ENCODE measurements at places on chromosomes 4 and X.

DNA sequence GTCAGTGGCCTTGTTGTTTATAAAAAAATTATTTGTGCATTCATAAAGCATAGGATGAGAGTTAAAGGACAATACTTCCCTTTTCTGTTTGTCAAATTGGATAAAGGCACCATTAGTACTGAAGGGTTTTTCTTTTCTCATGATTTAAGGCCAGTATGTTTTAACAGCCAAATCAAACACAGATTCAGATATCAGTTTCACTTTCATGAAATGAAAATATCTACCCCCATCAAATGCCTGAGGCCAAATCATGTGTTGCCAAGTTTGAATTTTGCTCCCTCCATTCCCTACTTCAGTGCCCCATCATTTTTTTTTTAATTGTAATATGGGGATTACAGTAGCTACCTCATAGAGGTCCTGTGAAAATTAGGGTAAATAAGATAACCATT is 745.9 kb downstream of the RPA4 start:
- no peak for DNase-seq

GRCh38 chr4:76729460-76729859 is 168.5 kb downstream of the SOWAHB start:
- DNase-seq, result no peak

- DNase-seq, result no peak
Observed at GRCh38 chr4:42724451-42724850, 67.5 kb upstream of the ATP8A1 start.

DNA sequence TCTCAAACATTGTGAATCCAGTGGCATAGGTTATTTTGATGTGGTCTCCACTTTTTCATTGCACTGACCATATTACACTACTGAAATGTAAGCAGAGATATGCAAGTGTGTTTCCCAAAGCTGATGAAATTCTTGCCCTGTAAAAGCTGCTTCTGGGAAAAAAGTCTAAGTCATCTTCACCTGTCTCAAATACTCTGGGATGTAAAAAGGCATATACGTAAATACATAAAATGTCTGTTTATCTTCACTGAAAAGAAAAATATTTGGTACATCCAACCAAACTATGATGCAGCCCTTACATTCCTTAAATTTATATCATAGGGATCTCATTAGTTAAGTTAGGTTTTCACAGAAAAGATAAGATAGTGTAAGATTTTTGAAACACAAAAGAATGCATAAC is 7.9 kb downstream of the KDR start:
- no peak for DNase-seq

DNA sequence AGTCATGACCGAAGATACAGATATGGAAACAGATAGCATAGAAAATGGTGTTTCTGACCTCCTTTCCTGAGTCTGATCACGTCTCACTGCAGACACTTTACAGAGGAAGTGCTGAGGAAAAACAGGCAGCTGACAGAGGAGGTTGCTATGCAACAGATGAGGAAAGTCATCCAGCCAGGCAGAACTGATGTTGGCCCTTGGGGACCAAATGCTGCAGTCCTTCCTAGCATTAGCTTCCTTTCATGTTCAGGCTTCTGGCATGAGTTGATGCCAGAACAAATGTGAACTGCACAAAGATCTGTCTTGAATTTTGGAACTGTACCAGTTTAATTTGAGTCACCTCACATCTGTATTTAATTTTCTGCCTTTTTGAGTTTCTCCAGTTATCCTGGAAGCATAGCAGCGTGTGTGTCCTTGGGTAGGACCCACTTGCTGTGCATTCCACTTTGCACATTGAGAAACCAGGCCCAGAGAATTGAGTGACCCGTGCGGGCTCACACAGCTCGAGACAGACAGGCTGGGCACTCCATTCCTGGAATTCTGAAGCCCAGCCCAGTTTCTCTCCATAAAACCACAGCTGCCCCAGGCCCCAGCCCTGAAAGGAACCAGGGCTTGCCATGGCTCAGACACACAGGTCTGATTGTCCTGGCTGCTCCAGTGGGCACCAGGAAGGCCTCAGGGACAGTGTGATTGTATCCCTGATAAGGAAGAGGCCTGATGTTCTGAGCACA is 1.4 kb upstream of the MAGED1 start:
- DNase-seq, result peak; percentile 51

GRCh38 chr4:140688711-140689598 is 67.2 kb downstream of the TBC1D9 start:
- no peak for DNase-seq

DNA sequence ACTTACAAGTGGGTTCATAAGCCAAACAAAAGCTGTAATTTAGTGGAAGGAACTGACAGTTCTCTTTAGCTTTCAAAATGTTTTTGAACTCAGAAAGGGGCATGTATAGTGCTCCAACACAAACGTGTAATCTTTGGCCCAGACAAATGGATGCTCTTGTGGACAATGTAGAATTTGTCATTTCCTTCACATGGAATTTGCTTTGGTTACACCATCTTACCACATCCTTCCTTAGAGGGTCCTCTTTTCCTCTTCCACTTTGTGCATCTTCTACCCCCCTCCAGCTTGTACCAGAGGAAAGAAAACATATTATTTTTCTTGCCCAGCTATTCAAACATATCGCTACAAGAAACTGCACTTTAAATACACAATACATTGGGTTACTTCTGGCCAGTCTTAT is 42.4 kb downstream of the MEPE start:
- DNase-seq, result no peak

DNA sequence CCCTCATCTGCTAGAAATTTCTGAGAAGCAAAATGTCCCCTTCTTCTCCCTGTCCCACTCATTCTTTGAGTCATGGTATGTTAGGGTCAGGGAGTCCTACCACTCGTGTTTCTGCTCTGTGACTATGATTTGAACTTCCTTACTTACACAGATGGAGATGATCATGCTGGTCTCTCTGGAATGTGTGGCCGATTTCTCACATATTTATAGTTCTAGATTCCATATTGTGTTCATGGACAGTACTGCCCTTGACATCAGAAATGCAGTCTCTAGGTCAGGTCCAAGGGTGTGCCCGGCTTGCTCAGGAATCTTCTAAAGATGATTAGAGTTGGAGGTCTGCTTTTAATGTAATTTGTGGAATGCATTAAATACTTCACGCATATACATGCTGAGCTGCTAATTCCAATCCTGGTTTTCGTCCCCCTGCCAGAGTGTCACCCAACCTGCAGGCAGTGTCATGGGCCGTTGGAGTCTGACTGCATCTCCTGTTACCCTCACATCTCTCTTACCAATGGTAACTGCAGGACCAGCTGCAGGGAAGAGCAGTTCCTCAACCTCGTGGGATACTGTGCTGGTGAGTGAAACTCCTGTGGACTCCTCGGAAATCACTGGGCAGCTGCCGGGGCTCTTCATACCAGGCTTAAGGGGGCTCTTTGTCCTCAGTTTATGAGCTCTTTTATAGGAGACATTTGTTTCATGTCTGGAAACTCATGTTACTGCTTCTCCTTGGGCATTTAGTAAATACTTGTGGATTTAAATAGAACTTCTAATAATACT is 214.1 kb upstream of the ANXA3 start:
- DNase-seq, result no peak

- DNase-seq, result no peak
Observed at GRCh38 chr4:52010986-52011385, 9.2 kb downstream of the LRRC66 start.

- no peak for DNase-seq
Observed at GRCh38 chr4:95093936-95094929, 336.5 kb downstream of the BMPR1B start.

GRCh38 chr4:159481936-159482335 is 379.1 kb downstream of the RAPGEF2 start:
- DNase-seq, result no peak

DNA sequence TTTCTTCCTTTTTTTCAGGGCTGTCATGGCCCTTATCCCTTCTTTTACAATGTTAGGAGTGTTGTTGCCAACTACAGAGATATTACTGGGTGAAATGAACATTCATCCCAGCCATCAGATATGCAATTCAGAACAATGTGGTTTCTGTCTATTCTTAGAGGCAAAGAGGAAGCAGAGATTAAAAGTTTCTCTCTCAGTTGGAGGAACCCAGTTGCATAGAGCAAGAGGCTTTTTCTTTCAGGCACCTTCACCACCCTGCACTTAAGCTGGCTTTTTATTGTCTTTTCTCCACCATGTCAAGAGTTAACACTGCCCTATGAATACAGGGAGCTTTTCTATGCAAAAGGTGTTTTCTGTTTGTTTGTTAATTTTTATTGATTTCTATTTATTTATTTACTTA is 1559.6 kb upstream of the IGFBP7 start:
- DNase-seq, result no peak

DNA sequence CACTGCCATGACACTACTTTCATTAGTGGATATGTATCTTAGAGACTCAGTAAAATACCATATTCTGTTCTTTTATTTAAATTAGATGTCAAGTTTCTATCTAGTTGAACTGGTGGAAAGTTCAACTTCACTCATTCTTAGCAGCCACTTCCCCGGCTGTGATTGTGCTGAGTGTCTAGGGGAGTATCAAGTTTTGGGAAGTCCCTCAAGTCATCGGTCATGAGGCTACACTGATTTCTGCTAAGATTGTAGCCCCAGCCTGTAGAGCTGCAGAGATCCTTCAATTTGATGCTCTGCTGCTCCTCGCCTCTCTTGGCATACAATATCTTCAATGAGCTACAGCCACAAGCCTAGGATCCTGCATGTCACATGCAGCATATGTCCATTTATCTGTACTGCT is 53.9 kb downstream of the DMP1 start:
- DNase-seq, result no peak

GRCh38 chr4:52822583-52822971 is 39.5 kb upstream of the RASL11B start:
- no peak for DNase-seq

DNA sequence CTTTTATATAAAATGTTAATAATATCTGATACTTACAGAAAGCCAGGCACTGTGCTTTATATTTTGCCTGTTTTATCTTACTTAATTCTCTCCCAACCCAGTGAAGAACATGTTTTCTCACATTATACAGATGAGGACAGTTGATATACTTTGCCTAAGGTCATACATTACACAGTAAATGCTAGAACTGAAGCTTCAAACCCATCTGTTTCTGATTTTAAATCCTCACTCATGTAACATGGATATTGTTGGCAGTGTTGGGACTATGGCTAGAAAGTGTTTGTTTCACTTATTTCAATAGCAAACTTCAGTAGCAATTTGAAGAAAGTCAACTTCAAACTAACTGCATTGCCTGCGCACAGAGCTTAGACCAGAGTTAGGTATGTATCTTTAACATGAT is 57.4 kb downstream of the RAPGEF2 start:
- DNase-seq, result no peak

GRCh38 chrX:148649145-148649795 is 148.9 kb downstream of the AFF2 start:
- DNase-seq, result no peak

DNA sequence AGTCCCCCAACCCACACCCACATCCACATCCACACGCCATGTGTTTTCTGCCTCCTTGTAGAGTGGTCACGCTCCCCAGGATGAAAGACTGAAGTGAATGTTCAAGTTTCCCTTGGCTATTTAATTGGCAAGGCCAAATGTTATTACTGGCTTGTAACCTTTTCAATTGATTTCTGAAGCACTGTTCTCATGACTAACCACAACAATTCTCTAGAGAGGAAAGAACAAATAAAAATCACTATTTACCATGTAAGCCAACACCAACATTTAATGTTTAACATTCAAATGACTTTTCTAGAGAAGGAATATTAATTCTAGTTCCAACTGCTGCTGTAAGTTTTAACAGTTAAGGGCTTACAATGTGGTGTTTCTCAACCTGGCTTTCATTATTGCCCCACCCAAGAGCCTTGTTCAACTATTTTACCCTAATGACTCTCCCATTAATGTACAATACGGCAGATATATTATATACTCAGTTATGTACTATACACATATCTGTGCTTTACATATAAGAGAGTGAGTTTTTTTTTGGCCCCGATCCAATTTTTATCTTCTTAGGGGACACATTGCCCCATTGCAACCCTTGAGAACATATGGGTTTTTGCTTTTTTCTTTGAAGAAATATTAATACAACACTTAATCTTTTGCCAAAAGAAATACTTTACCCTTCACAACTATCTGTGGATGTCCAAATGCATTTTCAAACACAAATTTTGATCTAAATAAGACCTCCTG is 46.5 kb downstream of the RELL1 start:
- DNase-seq, result no peak

- no peak for DNase-seq
Observed at GRCh38 chrX:155954793-155955192, 42.7 kb upstream of the IL9R start.

DNA sequence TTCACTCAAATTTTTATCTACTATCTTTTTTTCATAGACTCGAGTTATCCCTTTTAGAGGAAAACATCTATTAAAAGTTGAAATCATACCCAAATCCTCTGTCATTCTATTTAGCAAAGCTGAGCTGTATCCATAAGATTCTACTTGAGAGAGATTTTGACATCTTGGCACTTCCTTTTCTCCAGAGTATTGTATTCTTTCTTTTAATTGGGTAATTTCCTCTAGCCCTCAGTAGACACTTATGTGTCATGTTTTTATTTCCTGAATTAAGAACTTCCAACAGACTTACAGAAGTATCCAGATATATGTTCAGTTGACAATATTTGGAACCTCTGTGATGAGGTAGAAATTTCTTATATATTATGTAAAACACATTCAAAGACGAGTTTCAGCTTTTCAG is 201.6 kb upstream of the NR3C2 start:
- DNase-seq, result no peak

DNA sequence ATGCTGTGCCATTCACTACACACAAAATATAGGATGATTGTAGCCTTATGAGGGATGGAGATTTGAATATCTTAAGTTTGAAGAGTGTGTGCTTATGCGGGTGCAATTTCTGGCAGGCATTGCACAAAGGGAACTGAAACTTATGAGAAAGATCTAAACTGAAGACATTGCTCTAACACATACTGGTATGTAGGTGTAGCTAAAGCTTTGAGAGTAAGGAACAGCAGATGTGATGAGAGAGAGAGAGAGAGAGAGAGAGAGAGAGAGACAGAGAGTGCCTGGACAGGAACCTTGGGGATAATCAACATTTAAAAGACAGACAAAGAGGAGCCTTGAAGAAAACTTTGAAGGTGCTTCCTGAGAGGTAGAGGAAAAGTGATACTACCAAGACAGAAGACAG is 379.7 kb downstream of the SPRY1 start:
- DNase-seq, result no peak

GRCh38 chrX:23773601-23774175 is 9.3 kb upstream of the SAT1 start:
- no peak for DNase-seq

DNA sequence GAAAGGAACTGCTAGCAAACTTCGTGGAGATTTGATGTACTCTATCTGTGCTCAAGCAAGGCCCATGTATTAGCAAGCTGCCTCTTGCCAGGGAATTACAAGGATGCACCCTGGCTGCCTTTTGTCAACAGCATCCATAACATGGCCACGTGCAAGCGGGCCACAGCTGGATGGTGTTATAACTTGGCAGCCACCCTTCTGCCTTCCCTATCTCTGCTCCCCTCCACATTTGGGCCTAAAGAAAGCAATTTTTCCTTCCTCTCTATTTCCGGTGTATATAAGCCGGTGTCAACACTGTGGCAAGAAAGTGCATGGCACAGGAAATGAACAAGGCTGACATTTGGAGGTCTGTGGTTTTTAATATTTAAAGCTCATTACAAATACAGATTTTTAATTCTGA is 94.8 kb downstream of the CLNK start:
- no peak for DNase-seq
